ENCODE measurements at places on chromosomes 16 and 17.

DNA sequence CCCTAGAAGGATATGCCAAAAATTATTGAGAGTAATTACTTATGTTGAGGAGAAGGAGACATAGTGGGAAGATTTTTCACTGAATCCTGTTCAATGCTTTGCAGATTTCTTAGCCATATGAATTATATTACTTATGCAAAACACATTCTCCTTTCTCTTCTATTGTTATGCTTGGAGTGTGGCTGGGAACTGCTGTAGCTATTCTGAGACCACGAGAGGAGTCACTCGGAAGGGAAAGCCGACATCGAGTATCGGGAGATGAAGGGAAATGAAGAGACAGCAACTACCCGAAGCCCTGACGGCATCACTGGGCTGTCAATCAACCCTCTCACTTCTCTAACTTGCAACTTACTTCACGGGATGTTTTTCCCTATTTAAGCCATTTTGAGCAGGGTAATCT, 39.6 kb downstream of the STX8 start:
- DNase-seq: peak; percentile 34

- DNase-seq: no peak
These were observed 3.9 kb downstream of the CTRB2 start for GRCh38 chr16:75203096-75203495.

DNA sequence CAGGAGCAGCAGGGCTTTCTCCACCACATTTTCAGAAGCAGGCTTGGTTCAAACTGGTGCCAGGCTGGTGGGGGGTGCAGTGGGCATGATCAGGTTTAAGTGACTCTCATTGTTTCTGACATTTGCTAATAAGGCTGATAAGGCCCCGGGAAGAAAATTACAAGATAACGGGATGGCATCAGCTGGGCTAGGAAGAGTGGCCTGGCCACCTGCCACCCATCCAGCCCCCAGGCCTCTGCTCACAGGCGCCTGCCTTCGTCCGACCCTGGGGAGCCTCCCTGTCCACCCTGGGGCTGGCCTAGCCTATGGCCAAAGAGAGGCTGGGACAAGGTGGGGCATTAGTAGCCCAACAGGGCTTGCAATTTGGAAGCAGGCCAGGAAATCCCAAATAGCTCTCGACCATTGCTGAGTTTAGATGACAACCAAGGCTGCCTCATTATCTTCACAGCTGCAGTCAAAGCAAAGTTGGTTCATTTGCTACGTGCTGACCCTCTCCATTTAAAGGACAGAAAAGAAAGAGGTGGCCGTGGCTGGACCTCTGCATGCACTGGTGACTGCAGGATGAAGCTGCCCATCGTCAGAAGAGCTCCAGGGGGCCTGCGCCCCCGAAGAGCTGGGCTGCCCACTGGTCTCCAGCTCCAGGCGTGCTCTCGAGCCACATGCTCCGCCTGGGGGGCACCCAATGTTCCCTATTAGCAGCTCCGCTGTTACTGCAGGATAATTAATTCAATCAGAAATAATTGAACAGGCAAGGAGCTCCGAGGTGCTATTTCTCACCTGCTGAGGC, 44.9 kb downstream of the PEMT start:
- DNase-seq: no peak

- DNase-seq: no peak
These were observed 202.8 kb upstream of the WSB1 start for GRCh38 chr17:27091043-27091497.

DNA sequence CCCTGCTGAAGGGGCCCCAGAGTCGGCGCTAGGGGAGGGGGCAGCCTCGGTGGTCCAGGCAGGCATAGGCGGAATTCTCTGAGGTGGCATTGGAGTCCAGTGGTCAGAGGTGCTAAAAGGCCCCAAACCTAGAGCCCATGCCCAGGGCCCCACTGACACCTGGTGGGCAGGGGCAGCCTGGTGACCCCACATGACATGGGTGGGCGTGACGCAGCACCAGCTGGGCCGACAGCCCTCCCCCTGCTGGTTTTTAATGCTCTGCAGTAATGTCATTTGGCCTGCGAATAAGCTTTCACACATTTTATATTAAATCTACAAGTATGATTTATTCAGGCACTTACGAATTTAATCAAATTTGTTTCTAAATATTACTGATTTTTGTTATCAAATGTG, 2.1 kb upstream of the RNPS1 start:
- no peak for DNase-seq
